ENCODE measurements at places on chromosomes 16 and 17.
A peak's percentile ranks its signal among the peaks of the same experiment; 100 is the strongest.

DNA sequence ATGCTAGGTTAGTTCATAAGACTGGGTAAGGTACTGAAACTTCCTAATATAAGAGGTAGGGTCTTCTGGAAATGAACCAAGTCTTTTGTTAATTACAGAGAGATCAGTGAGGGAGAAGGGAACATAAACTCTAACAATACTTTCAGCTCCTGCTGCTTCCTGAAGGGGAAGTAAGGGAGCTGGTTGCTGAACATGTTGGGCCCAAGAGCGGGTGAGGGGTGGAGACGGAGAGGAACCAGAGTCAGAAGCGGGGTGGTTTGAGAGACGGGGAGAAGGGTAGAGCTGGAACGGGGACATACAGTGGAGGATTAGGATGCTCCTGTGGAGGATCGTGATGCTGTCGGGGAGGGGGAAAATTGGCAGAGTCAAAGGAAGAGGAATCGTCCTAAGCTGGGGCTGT is 11.5 kb upstream of the ZNF747 start:
- DNase-seq, result peak; percentile 21

- no peak for DNase-seq
Measured at GRCh38 chr17:57530026-57530425, 215.1 kb downstream of the CCDC182 start.

GRCh38 chr16:54443352-54443751 is 156.8 kb upstream of the IRX3 start:
- no peak for DNase-seq

DNA sequence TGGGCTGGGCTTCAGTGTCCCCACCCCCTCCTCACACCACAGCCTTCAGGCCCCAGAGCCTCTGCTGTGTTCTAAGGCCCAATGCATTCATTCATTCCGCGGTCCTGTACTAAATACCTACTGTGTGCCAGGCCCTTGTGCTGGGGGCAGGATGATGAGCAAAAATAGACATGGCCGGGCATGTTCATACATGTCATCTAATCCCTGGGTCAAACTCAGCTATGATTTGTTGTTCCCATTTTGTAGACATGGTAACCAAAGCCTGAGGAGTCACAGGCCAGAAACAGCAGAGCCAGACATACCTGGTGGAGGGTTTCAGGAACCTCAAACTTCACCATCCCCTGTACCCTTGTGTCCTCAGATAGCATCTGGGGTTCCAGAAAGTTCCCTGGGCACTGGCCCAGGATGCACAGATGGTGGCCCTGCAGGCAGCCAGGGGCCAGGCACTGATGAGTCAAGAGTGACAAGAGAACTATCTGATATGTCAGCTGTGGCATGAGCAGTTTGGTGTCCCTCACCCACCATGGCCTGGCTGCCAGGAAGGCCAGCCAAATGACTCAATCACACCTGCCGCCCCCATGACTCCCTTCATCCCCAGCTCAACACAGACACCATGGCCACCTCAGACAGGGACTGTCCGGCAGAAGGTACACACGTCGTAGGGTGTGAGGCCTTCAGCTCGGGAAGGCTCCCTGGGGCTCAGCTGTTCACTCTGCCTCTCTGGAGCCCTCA is 2.7 kb upstream of the RRAD start:
- no peak for DNase-seq

DNA sequence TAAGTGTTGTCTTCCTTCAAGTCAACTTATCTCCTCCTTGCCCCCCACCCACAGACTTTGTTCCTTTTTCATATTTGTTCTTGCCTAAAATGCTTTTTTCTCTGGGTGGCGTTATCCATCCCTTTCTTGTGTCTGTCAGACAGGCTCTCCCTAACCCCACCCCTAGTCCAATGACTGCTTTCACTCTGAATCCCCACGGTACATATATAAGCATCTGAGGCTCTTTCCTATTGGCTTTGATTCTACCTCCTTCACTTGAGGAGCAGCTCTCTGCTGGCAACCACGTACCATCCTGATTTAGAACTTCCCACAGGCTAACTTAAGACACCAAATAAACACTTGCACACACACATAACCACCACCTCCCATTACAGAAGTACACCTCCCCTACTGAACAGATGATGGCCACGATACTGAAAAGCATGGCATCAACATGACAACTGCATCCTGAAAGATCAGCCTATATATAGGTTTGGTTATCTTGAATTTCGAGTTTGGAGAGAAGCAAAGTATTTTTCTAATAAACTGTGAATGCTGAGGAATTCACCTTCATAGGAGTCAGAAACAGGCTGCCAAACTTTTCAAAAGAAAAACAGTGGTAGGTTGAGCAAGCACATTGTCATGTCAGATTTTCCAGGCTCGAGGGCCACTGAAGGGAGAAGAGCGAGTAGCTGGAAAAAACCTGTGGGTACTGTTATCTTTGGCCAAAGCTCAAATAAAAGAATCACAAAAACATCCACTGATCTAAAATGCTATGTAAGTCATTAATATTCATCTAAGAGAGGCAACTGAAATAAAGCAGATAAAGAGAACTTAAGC is 24.3 kb downstream of the STAT3 start:
- DNase-seq, result peak; percentile 17

- no peak for DNase-seq
Measured at GRCh38 chr16:75593825-75594820, 27.9 kb downstream of the GABARAPL2 start.

DNA sequence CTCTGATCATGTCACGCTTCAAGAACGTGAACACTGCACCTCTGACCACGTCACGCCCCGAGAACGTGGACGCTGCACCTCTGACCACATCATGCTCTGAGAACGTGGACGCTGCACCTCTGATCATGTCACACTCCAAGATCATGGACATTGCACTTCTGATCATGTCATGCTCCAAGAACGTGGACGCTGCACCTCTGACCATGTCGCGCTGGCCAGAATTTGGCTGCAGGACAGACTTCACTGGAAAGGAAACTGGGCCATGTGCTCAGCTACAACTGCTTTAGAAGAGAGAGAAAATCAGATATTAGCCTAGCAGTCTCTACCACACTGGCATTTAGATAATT is 182.7 kb downstream of the RPTOR start:
- no peak for DNase-seq

DNA sequence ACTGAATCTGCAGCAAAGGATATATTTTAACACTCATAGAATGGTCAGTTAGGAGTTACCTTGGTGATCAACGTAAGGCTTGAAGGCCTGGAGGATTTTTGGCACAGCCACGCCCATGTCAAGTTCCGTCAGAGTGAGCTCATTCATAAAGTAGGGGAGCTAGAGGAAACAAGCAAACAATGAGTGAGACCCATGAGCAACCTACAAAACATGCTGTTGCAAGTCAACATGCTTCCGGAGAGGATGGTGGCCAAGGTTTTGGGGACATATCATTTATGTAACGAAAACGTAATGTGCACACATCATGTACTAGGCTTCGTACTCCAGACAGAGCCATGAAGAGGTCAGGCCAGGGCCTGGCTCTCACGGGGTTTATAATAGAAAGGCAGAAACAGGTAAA is 41.1 kb upstream of the ERN1 start:
- no peak for DNase-seq

DNA sequence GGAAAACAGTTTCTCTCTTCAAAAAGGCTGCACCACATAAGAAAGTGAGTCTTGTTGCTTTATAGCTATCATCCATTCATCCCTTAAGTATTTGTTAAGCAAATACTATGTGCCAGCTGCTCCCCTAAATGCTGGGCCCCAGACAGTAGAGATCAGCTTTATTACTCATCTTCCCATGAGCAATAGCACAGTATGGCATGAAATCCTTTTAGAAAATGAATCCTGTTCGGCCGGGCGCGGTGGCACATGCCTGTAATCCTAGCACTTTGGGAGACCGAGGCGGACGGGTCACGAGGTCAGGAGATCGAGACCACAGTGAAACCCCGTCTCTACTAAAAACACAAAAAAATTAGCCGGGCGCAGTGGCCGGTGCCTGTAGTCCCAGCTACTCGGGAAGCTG is 99.5 kb downstream of the MYO1D start:
- DNase-seq, result no peak

GRCh38 chr16:54158986-54159385 is 127.6 kb downstream of the IRX3 start:
- DNase-seq, result no peak

DNA sequence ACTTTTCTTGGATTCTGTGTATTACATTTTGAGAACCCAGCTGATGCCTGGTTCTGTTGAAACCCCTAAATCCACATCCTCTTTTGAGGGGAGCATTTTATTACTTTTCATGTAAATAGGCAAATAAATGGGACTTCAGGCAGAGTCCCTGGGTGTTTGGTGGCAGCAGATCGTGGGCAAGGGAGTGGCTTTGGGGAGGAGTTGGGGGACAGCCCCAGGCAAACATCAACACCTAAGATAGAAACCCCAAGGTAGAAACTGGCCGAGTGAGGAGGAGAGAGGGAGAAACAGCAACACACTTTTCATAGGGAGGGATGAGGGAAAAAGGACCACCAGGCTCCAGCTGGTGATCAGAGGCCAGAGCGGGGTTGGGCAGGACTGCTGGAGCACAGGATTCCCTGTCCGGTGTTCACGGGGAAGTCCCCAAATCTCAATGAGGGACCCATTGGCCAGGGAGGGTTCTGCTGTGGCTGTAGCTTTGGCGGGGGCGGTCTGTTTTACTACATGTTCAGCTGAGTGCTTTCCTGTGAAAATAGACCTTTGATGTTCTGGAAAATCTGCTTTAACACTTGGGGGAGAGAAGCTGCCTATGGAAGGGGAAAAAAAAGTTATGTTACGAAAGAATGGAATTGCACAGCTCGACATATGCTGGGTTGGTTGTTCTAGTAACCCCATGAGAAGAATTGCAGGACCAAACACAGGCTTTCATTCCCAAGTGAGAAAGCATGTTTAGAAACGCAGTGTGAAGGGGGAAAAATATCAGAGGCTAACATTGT is 46.6 kb downstream of the MSI2 start:
- no peak for DNase-seq

DNA sequence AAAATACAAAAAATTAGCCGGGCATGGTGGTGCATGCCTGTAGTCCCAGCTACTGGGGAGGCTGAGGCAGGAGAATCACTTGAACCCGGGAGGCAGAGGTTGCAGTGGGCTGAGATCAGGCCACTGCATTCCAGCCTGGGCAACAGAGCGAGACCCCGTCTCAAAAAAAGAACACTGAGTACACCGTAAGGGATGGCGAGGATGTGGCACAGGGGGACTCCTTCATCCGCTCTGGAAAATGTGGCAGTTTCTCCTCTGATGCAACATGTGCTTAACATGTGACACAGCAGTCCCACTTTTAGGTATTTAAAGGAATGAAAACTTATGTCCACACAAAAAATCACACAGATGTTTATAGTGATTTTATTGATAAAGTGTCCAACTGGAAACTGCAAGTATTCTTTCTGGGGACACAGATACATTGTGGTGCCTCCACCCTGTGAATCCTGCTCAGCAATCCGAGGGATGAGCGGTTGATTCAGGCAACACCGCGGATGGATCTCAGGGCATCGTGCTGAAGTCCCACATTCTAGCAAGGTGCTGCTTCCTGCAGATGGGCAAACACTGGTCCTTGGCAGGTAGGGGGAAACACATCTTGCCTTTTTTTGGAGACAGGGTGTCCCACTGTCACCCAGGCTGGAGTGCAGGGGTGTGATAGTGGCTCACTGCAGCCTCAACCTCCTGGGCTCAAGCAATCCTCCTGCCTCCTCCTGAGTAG is 3.5 kb upstream of the C16orf95 start:
- no peak for DNase-seq

GRCh38 chr17:20914658-20915057 is 128.2 kb downstream of the USP22 start:
- no peak for DNase-seq

- DNase-seq, result no peak
Measured at GRCh38 chr17:17275971-17276370, 5.1 kb downstream of the COPS3 start.

GRCh38 chr17:72053449-72053848 is 67.4 kb upstream of the SOX9 start:
- DNase-seq, result no peak

GRCh38 chr16:54245788-54246453 is 40.7 kb downstream of the IRX3 start:
- DNase-seq, result no peak

GRCh38 chr16:89031715-89032659 is 55.0 kb upstream of the CBFA2T3 start:
- DNase-seq, result peak; percentile 92

- no peak for DNase-seq
Measured at GRCh38 chr17:17350491-17351355, 47.5 kb downstream of the NT5M start.

DNA sequence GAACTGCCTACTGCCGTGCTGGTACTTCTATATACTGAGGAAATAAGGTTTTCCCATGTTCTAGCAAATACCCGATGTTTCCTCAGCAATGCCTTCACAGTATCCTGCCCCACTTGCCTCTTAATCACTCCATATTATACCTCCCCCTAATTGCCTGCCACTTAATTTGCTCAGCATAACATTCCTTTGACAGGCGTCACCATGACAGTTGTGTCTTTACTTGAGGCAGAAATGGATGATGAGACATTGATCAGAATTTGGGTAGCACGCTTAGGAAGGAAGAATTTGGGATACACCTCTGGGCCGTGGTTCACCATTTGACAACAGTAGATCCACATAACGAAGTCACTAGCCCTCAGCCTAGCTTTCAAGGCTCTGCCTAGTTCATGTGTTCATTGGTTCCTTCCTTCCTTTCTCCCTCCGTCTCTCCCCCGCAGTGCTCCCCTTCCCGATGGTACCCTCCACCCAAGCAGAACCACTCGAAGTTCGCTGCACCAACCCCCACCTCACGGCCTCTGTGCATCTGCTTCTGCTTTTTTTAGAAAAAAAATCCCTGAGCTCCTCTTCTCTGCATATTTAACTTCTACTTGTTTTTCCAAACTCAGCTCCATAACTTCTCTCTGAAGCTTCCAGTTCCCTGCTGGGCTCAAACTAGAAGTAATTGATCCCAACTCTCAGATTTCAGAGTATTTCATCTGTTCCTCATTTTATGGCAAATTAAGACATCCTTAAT is 19.4 kb downstream of the IQCK start:
- DNase-seq, result peak; percentile 18

GRCh38 chr16:1820946-1821290 is 5.7 kb downstream of the HAGH start:
- DNase-seq, result no peak

GRCh38 chr17:82457929-82458178 is 687 bp upstream of the NARF start:
- no peak for DNase-seq

DNA sequence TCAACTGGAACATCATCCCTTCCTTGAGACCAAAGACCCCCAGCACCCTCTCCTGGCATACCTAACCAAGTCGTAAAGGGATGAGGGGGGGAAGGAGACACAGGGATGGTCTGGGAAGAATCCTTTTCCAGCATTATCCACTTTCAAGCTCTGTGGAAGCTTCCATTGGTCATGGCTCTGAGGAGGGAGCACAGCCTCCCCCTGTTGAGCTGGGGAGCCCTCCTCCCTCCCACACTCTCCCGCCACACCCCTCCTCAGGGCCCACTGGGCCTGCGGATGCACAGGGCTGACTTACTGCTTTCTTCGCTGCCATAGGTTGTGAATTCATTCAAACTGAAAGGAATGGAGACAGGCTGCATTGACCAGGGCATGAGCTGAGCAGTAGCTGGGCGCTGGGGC is 12.4 kb downstream of the CSF3 start:
- DNase-seq, result no peak
